ENCODE measurements at places on chromosomes 3 and 15. TPM values are rescaled to one million over a fixed set of nuclear protein-coding genes. Genes with fewer than 3 reads are reported as not detected.

The BOC gene
- 0.15 TPM for total RNA-seq

The ATP13A5 gene
- not detected for total RNA-seq

The SPTBN5 gene
- 7.0 TPM for total RNA-seq

The MKRN3 gene
- not detected for total RNA-seq

The HYAL1 gene
- 0.65 TPM for total RNA-seq

The MINAR1 gene
- total RNA-seq = 0.30 TPM

The SI gene
- not detected for total RNA-seq

The ALDH1L1 gene
- not detected for total RNA-seq

The XCR1 gene
- total RNA-seq = not detected

The CHL1 gene
- total RNA-seq = not detected

The CLDN11 gene
- 169 TPM for total RNA-seq

The MESP1 gene
- 0.65 TPM for total RNA-seq

The DUSP7 gene
- total RNA-seq = 10.4 TPM

The TRIM69 gene
- 7.1 TPM for total RNA-seq

The NR1I2 gene
- 0.15 TPM for total RNA-seq

Measured in epithelial cell of umbilical artery (primary cell).